ENCODE measurements at places on chromosomes 2 and 18.

- no peak for DNase-seq
Observed at GRCh38 chr2:62441421-62441820, 64.6 kb downstream of the TMEM17 start.

GRCh38 chr2:37080266-37080665 lies 3.9 kb downstream of the HEATR5B start:
- no peak for DNase-seq

DNA sequence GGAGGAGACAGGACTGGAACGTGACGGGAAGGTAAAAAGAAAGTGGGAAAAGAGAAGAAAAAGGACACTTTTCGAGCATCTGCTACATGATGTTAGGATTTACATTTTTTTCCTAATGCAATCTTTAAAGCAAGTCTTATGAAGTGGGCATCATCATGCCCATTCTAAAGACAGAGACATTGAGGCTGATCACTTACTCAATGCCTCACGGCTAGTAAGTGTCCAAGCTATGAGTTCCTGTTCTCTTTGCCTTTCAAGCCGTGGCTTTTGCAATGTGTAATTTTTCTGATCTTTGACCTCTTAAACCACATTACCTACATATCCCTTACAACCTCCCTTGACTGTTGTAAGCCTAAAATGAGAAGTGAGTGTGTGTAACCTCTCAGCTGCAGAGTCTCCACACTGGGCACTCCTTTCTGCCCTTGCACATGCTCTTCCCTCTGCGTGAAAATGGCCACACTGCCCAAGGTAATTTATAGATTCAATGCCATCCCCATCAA lies 649.2 kb downstream of the RNF144A start:
- no peak for DNase-seq

- DNase-seq, result no peak
Observed at GRCh38 chr2:231418820-231419640, 23.5 kb downstream of the B3GNT7 start.

- DNase-seq, result no peak
Observed at GRCh38 chr2:19545507-19545906, 187.1 kb upstream of the OSR1 start.

- DNase-seq, result no peak
Observed at GRCh38 chr18:71040161-71040560, 751.3 kb downstream of the SOCS6 start.

- DNase-seq, result no peak
Observed at GRCh38 chr2:234770031-234770506, 181.7 kb upstream of the SH3BP4 start.

DNA sequence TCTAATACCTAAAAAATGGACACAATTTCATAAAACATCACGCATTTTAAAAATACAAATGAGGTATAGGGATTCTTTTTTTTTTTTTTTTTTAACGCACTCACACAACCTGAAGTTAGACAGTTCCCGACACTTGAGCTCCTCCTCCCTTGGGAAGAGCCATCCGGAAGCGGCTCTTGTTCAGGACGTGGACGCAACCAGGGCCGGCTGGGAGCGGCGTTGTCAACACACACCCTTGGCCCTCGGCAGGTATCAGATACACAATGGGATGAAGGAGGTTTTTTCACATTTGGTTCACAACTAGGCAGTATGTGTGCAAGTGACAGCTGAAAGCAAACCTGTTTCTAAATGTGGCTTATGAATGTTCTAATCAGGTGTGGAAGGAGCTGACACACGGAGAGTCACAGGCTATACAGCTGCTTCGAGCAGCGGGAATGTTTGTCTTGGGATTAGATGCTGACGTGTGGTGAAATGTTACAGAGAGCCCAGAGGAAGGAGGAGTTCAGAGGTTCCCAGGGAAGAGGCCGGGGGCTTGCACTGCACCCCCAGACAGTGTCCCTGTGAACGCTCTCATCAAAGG lies 111.1 kb downstream of the PXDN start:
- DNase-seq, result no peak

DNA sequence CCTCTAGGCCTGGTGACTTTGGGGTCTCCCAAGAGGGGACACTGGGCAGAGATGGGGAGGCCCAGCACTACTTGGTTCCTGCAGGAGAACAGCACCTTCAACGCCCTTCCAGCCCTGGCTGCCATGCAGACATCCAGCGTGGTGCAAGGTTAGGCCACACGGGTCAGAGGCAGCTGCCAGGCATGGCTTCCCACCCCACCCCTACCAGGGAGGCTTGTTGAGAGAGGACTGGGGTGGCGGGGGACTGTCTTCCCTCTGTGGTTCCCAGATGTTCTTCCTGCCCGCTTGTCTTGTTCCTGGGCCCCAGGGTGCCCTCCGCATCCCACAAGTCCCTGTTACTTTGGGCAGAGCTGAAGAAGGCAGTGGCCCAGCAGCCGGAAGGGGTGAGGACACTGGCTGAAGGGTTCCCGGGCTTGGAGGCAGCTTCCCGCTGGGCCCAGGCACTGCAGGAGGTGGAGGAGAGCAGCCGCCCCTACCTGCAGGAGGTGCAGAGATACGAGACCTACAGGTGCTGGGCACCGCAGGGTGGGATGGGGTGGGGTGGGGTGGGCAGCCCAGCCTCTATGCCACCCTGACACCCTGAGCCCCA lies 4.5 kb downstream of the PROM2 start:
- no peak for DNase-seq

DNA sequence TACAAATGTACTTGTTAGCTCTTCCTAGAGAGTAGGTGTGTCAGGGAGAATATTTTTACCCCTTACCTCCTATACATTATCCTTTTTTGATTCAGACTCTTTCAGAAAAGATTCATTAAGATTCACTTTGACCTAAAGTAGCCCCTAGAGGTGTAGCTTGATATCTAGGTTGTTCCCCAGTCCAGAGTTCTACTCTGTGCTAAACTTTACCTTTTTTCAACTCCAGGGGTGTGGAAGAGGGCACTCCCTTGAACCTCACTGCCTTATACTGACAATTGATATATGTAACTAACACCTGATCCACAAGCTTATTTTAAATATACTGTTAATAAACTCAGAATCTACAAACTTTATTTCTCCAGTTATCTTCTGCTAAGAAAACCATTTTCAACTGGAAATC lies 30.0 kb downstream of the AFTPH start:
- DNase-seq, result no peak

DNA sequence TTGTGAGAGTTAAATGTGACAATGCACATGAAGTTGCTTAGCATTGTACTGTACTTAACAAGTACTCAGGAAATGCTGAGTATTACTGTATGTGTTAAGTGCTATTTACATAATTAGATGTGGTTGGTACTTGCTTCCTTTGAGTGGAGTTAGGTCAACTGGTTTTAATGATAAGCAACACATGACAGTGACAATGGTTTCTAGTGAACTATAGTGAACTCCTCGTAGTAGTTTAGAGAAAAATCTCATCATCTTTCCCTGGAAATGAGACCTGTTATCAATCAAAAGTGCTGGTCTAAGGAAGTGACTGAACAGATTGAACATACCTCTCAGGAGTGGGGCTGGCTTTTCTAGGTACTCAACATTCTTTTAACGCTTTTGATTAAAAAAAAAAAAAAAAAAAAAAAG lies 29.2 kb upstream of the ZDBF2 start:
- no peak for DNase-seq

Measured in central memory CD8-positive, alpha-beta T cell (primary cell).